ENCODE measurements at places on chromosomes 1 and 21. TPM values are rescaled to one million over a fixed set of nuclear protein-coding genes. Genes with fewer than 3 reads are reported as not detected.

Gene RGS13
- total RNA-seq: not detected

Gene RXRG
- total RNA-seq: not detected

Gene TSPEAR
- not detected for total RNA-seq

Gene KLHDC8A
- 0.47 TPM for total RNA-seq

Gene NBPF4
- 0.12 TPM for total RNA-seq

Gene BMP8B
- total RNA-seq: 5.2 TPM

Gene GLIS1
- total RNA-seq: not detected

Gene ATAD3C
- total RNA-seq: not detected

Gene DENND2C
- total RNA-seq: 0.52 TPM

Gene MYBPH
- total RNA-seq: not detected

Gene KRTAP19-1
- not detected for total RNA-seq

Gene COL9A2
- 0.24 TPM for total RNA-seq

Gene RAB25
- not detected for total RNA-seq

Gene DCAF8
- 47.0 TPM for total RNA-seq

Gene ASCL5
- 0.27 TPM for total RNA-seq

Gene VSIG8
- total RNA-seq: not detected

Gene S100A1
- 0.96 TPM for total RNA-seq

Gene MPL
- total RNA-seq: not detected

Gene OR2AK2
- total RNA-seq: not detected

Gene CAMK1G
- total RNA-seq: 0.58 TPM

Gene LAMB3
- 23.2 TPM for total RNA-seq

Gene IGSF3
- total RNA-seq: 20.4 TPM

Gene CASQ2
- not detected for total RNA-seq

Gene DYNLT4
- total RNA-seq: 0.81 TPM

Data from A549 treated with ZK216348 at 1 μM for 4 hours (cell line).